ENCODE measurements at places on chromosomes 13 and 19. TPM values are rescaled to one million over a fixed set of nuclear protein-coding genes. Genes with fewer than 3 reads are reported as not detected.

GFY gene
- not detected for total RNA-seq

GRCh38 chr13:62879071-62879470 lies 1463.4 kb upstream of the PCDH20 start:
- no peak for DNase-seq

HIF3A gene
- 13.2 TPM for total RNA-seq

GRCh38 chr13:21435687-21436151 lies 23.4 kb downstream of the ZDHHC20 start:
- no peak for DNase-seq

- DNase-seq = no peak
These were observed 257.7 kb downstream of the SPRY2 start for GRCh38 chr13:80083081-80083852.

LILRB2 gene
- not detected for total RNA-seq

PRX gene
- total RNA-seq = 10.7 TPM

PLIN4 gene
- total RNA-seq = 0.10 TPM

PABPC3 gene
- total RNA-seq = 0.04 TPM

RNF113B gene
- not detected for total RNA-seq

DNA sequence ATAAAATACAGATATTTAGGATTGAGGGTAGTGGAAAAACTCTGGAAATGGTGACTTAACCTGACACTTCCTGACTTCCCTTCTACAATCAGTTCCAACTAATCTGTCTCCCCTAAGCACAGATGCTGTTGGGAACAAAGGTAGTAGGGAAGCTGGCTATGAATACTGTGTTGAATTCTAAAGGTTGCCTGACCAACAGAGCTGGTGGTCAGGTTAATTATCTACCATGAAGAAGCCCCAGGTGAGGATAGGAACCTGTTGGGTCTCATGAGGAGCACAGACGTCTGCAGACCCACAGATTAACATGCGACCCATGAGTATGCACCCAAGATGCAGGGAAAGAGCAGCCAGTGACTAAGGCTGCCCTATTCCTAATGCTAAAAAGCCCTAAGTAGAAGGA lies 172.3 kb downstream of the DIAPH3 start:
- no peak for DNase-seq

DNA sequence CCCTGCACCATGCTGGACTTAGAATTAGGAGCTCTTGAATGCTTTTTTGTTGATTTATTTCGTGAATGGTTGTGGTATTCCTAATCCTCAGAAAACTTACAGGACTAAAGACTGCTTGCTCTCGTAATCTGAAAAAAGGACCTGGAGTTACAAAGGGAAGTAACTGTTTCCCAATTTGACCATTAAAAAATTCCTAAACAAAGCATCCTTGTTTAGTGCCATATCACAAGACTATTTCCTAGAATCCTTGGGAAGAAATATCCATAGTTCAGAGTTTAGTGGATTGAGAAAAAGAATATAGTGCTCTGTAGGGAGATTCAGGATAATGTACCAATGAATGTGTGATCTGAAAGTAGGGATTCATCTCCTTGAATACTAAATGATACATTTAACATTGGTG lies 186.8 kb downstream of the NDFIP2 start:
- no peak for DNase-seq

CFD gene
- 1.5 TPM for total RNA-seq

GRCh38 chr13:51342706-51343105 lies 3.2 kb downstream of the SERPINE3 start:
- no peak for DNase-seq

- no peak for DNase-seq
These were observed 9.4 kb downstream of the ITPKC start for GRCh38 chr19:40726279-40726678.

GRCh38 chr19:17841371-17841809 lies 6.4 kb downstream of the JAK3 start:
- DNase-seq = no peak

GSX1 gene
- not detected for total RNA-seq

DNA sequence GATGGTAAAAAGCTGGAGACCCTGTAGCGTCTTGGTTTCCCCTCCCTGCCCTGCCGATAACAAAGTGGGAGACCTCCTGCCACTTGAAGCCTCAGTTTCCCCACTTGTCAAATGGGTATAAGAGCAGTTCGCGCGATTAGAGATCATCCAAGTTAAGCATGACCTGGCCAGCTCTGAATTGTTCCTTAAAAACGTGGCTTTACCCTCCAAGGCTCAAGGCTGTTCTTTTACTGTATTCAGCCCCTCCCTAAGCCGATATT lies 421 bp downstream of the TNPO2 start:
- no peak for DNase-seq

DNA sequence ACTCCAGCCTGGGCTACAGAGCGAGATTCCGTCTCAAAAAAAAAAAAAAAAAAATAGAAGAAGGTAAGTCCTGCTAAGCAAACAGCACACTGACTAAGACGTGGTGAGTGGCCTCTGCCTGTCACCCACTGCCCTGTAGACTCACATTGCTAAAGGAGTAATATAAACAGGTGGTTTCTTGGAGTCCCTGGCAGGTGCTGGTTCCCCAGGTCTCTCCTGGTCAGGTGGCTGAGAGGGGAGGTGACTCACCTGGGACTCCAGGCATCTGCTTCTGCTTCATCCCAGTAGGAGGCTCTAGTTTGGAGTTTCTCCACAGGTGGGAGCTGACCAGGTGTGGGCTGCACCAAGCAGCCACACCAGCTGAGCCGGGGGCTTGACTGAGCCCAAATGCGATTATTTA lies at the start of gene OR10H1:
Gene OR10H1, minus strand, starts transcription at position 359 of the 400 bp plus-strand sequence. CDS start 7,627 bp downstream, outside the sequence.
- no peak for DNase-seq

- DNase-seq = no peak
These were observed 71.7 kb downstream of the SIAH3 start for GRCh38 chr13:45779901-45780300.

GRCh38 chr19:10201176-10201575 lies 6.4 kb upstream of the DNMT1 start:
- no peak for DNase-seq

CCNA1 gene
- total RNA-seq = 0.97 TPM

ELSPBP1 gene
- total RNA-seq = not detected

Data from H7 (cell line).